ENCODE measurements at places on chromosomes 5 and 9.

GRCh38 chr5:14209836-14210235 lies 66.7 kb downstream of the TRIO start:
- no peak for DNase-seq

GRCh38 chr5:1515311-1515920 lies 8.3 kb downstream of the LPCAT1 start:
- DNase-seq, result no peak

- DNase-seq, result no peak
Measured at GRCh38 chr9:99720455-99721050, 101.1 kb upstream of the NR4A3 start.

DNA sequence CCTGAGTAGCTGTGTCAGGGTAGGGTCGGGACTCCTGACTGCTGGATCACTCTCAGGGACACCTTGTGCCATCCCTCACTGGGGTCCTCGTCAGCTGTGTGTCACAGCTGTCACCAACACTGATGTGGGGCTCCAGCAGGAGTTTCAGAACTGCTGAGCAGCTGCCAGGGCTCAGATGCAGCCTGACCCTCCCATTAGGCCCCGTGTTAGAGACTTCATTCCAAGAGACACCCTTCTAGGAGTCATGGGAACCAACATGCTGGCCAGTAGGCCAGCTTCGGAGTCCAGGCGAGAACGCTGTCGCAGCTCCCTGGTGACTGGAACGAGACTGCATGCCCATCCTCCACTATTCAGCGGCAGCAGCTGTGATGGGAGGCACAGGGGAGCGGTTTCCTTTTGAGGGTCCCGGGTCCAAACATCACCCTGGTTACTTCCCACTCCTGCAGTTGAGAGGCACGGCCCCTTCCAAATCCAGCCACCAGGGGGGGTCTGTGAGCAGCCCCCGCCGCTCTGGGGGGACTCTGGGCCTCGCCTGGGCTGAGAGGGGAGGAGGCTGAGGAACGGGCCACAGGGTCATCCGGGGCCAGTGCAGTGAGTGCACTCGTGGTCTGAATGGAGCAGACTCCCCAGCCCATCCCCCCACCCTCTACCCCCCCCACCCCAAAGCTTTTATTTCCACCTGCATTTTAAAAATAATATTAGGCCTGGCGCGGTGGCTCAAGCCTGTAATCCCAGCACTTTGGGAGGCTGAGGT lies 12.6 kb upstream of the TCF7 start:
- DNase-seq, result no peak

Measured in NCI-H1930 (cell line).